Suppressor macrophage treated with lipopolysaccharide for 4 hours (primary cell): ENCODE measurements at places on chromosomes 3 and 15.

DNA sequence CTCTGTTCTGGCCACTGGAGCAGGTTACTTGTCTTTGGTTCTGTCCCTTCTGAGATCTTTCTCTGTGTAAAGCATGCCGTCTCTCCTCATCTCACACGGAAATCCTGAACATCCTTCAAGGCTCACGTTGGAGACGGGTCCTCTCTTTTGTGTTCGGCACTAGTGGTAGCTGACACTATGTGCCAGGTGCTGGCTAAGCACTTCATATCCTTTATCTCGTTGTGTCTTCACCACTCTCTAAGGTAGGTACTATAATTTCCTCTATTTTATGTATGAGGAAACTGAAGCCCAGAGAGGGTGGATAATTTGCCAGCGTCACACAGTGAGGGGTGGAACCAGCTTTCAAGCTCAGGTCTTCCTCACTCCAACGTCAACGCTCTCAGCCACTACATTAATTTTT lies 1.2 kb downstream of the IFT122 start:
- DNase-seq = no peak

DNA sequence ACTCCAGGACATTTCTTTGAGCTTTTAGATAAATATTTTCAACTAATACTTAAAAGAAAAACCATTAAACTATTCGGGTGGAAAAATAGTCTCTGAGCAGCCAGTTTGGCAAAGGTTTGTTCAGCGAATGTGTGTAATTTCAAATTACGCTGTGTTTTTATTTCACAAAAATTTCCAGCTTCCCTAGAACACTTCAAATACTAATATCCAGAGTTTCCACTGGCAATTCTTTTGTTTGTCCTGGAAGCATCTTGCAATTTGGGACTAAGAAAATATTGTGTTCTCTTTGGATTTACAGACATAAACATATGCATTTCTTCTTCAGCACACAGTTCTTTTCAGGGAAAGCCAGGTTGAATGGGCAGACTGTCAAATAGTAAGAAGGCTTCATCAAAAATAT lies 61.9 kb downstream of the MDFIC2 start:
- no peak for DNase-seq

- DNase-seq = no peak
Measured at GRCh38 chr15:100831467-100831866, 48.2 kb upstream of the ALDH1A3 start.

DNA sequence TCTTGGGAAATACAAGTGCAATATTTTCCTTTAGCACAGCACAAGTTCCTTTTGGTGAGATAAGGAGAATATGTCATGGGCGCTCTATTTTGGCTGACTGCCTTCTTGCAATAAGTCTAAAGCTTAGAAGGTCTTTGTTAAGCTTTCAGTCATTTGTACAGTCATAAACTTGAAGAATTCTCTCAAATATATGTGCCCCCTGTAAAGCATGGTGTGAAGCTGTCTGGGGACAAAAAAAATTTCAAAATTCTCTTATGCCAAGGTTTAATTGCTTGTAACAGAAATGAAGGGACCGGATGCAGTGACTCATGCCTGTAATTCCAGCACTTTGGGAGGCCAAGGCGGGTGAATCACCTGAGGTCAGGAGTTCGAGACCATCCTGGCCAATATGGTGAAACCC lies 21.7 kb upstream of the ARID3B start:
- DNase-seq = no peak

DNA sequence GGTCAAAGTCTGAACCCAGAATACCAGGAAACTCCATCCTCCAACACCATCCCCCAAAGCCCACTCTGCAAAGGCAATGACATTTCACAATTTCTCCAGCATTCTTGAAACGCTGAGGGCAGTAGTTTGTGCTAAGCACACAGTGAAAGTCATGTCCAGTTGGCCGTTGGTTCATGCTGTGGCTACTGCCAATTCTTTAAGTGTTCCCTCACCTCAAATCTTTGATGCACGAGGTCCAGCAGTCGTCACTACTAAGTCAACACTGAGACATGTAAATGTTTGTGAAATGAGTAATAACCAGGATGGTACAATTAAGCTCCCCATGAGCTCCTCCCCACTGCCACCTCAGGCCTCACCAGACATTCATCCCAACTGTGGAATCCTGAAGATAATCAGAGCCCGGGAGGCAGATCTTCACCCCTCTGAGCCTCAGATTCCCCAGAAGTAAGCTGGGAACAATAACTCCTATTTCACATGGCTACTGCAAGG lies 7.0 kb downstream of the SUCLG2 start:
- no peak for DNase-seq

GRCh38 chr15:67547836-67548235 lies 5.3 kb downstream of the MAP2K5 start:
- DNase-seq = no peak

- DNase-seq = no peak
Measured at GRCh38 chr3:48695393-48695753, 9.7 kb upstream of the NCKIPSD start.
